ENCODE measurements at places on chromosomes 2 and 18.
A peak's percentile ranks its signal among the peaks of the same experiment; 100 is the strongest.

GRCh38 chr2:3126171-3126910 is 251.3 kb downstream of the EIPR1 start:
- no peak for DNase-seq

- DNase-seq, result peak; percentile 71
These were observed 15.4 kb upstream of the MLPH start for GRCh38 chr2:237471438-237472186.

GRCh38 chr2:195808189-195808588 is 151.2 kb downstream of the SLC39A10 start:
- no peak for DNase-seq

DNA sequence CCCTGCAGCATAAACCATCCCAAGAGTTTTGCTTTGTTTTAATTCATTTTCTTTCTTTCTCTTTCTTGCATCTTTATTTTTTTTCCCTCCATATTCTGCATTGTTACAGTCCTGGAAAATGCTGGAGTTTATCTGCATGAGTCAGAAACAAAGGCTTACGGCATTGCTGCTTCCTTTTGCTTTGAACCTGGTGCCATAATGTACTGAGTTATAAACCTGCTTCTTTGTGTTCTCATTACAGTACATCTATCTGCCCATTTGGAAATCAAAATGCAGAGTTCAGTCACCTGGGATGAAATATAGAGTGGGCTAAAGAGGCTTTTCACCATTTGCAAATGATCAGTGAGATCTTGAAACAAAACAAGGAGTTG is 1009.2 kb upstream of the FANCL start:
- no peak for DNase-seq

GRCh38 chr2:170930991-170931266 is 1.9 kb downstream of the GORASP2 start:
- no peak for DNase-seq

- DNase-seq, result no peak
These were observed 1.1 kb downstream of the ARHGAP28 start for GRCh38 chr18:6730416-6731221.

GRCh38 chr2:239625971-239626734 is 225.3 kb upstream of the HDAC4 start:
- DNase-seq, result no peak

DNA sequence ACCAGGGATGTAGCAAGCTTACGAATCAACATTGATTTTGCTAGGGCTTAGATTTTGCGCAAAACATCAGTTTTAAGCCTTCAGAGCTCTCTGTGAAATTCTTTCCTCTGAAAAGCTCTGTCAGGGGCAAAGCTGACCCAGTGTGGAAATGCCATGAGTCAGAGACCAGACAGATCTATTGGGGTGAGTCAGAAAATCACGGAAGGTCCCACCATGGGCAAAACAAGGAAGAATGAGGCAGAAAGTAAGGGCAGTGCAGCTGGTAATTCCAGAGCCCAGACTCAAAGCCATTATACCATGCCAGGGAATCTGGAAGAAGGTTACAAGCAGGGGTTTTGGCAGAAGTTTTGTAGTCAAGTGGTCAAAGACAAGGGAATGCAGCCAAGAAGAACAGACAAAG is 256.6 kb upstream of the CTAGE1 start:
- DNase-seq, result no peak

Data from Karpas-422 (cell line).